ENCODE measurements at places on chromosomes 6 and 20.

- DNase-seq, result peak; percentile 67
These were observed 12.8 kb downstream of the ADNP start for GRCh38 chr20:50918403-50918802.

GRCh38 chr6:141513830-141514229, 618.9 kb upstream of the GJE1 start:
- no peak for DNase-seq

- DNase-seq, result no peak
These were observed 568 bp downstream of the CCDC170 start for GRCh38 chr6:151494235-151494935.

DNA sequence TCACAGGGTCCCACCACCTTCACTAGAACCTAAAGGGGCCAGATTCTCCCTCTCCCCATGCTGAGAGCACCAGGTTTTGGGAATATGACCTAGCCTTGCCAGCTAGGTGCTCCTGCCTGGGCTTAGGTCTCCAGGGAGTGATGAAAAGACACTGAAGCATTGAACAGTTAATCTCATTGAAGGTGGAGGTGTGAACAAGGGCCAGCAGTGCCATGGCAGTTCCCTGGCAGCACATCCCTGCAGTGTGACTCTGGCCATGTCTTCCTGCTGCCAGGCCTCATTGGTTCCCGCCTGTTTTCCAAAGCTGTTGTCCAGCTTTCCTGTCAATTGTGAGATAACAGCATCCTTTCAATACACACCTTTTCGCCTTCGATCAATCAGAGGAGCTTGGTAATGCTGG, 10.9 kb downstream of the PPIL6 start:
- no peak for DNase-seq

GRCh38 chr6:55729665-55730064, 145.7 kb downstream of the BMP5 start:
- no peak for DNase-seq

All from NCI-H2171 (cell line).